CD14-positive monocyte (primary cell): ENCODE measurements at places on chromosomes 5 and 9.

GRCh38 chr9:111662576-111663300, 1.3 kb downstream of the GNG10 start:
- no peak for DNase-seq

DNA sequence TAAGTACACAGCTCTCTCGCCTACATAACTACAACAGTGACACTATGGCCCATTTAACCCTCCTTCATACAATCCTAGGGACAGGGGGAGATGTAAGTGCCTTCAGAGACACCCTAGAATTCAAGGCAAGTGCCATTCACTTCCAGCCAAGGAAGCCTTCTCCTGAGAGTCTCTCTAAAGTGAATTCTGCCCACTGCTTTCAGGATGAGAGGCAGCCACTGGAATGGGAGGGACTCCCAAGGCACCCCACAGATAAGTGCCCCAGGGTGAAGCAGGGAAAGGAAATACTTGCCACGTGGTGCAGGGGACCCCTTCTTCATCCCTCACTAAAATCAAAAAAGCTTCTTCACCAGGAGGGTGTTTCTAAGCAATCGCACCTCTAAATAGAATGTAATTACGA, 283.7 kb downstream of the ZNF608 start:
- DNase-seq: no peak

GRCh38 chr9:71767163-71767775, 1.0 kb downstream of the CEMIP2 start:
- no peak for DNase-seq

- peak; percentile 42 for DNase-seq
Measured at GRCh38 chr9:107863396-107863795, 373.8 kb upstream of the KLF4 start.

GRCh38 chr5:37039824-37040223, 163.3 kb downstream of the NIPBL start:
- no peak for DNase-seq
